Thymus (tissue), 14 donors: ENCODE measurements at places on chromosomes 6 and 20.

DNA sequence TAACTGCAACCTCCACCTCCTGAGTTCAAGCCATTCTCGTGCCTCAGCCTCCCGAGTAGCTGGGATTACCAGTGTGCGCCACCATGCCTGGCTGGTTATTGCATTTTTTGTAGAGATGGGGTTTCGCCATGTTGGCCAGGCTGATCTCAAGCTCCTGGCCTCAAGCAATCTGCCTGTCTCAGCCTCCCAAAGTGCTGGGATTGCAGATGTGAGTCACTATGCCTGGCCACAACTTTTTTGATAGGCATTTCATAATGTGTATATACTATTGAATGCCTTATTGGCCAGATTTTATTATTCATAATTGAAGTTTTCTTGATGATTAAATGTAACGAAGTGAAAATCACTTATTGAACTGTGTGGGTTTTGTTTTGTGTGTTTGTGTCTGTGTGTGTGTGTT is 27.9 kb downstream of the FIG4 start:
- DNase-seq = no peak

DNA sequence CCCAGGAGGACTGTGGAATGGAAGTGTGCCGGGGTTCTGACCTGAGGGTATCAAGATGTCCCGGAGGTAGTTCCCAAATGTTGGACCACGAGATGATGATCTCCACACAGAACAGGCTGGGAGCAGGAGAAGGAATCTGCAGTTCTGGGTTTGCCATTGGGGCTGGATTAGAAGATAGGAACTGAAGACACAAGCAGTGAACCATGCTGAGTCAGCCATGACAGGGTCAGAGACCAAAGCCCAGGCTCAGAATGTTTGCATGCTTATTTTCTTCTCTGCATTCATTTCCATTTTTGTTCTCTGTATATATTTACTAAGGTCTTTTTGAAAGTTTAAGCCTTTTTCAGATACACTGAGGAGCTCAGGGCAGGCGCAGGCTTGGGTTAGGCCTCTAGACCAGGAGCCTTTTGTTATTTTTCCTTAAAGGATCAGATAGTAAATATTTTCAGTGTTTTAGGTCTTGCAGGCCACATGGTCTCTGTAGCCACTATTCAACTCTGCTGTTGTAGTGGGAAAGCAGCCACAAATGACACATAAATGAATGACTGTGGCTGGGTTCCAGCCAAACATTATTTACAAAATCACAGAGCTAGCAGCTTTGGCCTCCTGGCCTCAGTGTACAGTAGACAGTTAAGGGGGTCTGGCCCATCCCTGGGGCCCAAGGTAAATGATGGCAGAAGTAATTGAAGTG is 28.5 kb downstream of the SLC35D3 start:
- DNase-seq = no peak

GRCh38 chr6:130431346-130431852 is 65.6 kb downstream of the TMEM200A start:
- no peak for DNase-seq

DNA sequence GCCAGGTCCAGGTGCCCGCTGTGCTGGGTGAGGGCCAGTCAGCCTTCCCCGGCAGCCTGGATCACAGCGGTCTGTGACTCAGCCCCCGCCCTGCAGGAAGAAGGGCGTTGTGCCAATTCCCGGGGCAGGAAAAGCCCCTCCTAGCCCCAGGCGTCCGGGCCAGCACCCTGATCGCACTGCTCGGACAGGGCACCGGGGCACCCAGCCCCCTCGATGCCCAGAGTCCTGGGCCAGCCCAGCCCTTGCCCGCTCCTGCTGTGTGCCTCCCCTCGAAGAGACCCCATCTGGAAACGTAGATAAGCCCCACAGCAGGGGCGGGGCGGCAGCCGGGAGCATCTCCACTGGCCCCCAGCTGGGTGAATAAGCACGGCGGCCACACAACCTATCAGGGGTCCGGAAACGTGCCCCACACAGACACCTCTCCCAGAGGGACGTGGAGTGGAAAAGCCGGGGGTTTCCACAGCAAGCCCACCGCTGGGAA is 9.9 kb downstream of the LAMA5 start:
- DNase-seq = no peak

- DNase-seq = peak; percentile 88
These were observed 26.1 kb downstream of the TTLL2 start for GRCh38 chr6:167350731-167351655.

DNA sequence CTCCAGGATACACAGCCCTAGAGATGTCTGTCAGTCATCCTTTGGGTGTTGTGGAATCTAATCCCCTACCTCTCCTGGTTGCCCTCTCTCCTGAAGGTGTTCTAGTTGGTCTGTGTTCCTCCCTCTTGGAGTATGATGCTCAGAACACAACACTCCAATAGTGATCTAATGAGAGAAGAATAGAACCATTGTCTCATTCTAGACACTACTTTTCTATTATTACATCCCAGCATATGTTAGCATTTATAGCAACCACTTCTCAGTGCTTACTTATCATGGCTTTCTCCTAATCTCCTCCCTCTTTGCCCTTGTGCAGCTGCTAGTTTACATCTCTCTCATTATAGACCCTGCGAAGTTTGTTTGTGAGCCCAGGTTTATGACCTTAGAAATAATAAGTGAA is 109.0 kb downstream of the UNC5CL start:
- DNase-seq = no peak

DNA sequence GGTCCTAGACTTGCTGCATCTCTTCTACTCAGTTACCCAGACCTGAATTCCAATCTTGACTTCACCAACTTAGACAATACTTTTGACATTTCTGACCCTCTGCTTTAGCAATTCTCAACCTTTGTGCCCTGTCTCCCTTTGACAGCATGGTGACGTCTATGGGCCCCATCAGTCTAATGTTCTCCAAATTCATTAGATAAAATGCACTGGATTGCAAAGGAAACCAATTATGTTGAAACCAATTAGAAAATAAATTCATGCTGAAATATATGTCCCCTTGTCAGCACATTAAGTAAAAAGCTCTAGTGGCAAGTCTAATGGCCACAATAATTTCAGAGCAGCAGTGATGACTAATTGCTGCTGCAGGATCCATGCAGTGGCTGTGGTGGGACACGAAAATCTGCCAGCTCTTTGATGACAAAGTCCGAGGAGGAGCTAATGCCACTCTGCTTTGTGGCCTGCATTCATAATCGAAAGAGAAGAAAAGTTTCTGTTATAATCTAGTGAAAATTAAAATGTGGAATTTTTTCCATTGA is 64.0 kb downstream of the BFSP1 start:
- no peak for DNase-seq

DNA sequence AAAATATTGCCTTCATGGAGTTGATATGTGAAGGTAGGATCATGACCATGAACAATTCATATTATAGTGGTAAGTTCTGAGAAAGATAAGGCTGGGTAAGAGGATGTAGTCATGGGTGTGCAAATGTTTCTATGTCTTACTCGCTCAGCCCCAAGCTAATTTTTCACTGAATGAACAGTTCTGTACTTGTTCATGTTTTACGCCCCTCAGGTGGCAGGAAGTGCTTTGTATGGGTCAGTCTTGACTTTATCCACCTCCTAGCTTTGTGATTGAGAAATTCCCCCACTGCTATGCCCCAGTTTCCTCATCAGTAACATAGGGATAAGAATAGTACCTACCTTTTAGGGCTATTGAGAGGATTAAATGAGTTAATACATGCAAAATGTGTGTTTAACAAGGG is 148.2 kb upstream of the KCNG1 start:
- no peak for DNase-seq

GRCh38 chr6:11197175-11197536 is 35.3 kb downstream of the NEDD9 start:
- DNase-seq = no peak

DNA sequence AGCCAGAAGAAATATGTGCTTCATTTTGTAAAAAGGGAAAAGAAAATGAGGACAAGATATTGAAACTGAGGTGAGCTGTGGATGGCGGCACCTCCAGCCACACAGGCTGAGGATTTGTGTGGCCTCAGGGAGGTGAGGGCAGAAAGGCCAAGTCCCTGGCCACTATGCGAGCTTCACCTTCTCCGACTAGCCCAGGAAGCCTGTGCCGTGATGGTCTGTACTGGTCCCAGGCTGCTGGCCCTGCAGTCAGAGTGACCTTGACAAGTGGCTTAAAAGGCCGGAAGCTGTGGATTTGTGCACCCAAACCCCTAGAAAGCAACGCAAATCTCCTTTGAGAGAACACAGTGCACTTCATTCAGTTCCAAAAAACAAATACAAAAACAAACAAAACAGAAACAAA is 48.1 kb downstream of the WDR27 start:
- no peak for DNase-seq

DNA sequence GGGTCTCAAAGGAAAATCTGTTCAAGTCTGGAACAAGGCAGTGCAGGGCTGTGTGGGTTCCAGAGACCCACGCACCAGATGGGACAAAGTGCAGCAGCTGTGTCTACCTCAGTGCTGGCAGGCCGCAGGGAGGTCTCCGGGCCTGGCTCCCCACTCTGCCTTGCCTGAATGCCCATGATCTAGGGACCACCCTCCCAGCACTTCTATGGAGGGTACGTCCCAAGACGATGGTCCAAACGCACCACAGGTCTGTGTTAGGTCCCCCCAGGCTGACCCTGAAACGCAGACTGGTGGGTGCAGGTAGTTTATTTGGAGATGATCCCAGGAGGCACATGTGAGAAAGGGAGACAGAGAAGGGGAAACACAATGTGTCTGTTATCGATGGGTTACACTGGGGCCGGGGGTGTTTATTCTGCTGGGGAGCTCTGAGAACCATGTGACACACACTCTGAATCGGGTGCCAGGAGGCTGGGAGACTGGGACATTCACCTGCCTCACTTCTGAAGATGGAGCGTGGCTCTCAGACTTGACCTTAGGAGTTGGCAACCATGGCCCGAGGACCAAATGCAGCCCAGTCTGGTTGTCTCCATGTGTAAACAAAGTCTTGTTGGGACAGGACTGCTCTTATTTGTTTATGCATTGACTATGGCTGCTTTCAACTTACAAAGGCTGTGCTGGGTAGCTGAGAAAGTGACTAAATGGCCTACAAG is 21.7 kb downstream of the CST9L start:
- DNase-seq = no peak

DNA sequence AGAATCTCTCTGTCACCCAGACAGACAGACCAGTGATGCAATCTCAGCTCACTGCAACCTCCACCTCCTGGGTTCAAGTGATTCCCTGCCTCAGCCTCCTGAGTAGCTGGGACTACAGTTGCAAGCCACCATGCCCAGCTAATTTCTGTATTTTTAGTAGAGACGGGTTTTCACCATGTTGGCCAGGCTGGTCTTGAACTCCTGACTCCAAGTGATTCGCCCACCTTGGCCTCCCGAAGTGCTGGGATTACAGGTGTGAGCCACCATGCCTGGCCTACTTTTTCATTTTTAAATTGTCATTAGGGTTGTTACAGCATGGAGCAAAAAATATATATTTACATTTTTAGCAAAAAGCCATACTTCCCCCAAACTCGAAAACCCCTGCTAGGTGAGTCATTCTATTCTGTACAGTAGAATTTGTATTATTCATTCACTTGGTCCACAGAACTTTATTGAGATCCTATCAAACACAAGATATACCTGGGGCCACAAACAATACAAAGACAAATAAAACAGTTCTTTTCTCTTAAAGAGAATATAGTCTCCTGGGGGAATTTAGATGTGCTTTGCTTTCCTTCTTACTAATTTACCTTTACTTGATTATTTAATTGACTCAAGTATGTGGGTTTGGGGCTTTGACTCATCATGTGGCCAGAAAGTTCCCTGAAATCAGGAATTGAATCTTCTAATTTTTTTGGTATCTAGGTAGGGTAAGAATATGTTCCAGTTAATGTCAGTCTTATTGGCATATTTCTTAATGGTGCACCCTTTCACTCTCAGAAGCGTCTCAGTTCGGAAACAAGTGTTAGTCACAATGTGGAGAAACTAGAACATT is 16.6 kb upstream of the CCND3 start:
- no peak for DNase-seq

DNA sequence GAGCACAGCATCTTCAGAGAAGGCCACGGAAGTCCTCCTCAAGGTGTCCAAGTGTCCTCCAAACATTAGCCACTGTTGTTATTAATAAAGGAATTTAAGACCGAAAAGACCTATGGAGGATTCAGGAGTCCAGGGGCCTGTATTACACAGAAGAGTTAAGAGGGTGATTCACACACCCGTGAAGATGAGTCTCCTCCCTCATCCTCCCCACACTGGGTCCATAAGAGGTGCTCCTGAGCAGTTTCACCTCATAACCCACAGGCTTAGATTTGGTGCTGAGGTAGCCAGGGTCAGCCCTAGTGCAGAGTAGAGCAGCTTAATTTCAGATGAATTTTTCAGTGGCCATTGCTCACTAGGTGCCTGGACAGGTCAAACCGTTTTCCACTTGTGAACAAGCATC is 65.3 kb downstream of the PRR18 start:
- no peak for DNase-seq

- no peak for DNase-seq
These were observed 143.0 kb upstream of the STXBP5 start for GRCh38 chr6:147061252-147061651.

GRCh38 chr6:44494011-44494501 is 106.5 kb downstream of the CDC5L start:
- no peak for DNase-seq

DNA sequence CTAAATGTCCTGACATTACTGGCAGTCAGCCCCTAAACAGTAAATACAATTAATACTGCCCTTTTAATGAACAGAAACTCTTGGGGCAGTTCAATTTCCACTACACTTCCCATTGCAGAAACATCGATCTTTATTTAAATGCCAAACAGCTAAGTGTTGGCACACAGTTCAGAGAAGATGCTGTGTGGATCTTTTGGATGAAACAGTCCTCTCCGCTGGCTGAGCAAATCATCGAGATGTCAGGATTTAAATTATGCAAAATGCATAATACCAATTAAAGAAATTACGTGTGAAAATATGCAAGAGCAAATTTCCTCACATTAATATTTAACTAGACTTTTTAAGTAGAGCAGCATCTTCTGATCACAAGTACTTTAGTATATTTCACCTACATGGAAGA is 132.6 kb downstream of the KIF16B start:
- no peak for DNase-seq

DNA sequence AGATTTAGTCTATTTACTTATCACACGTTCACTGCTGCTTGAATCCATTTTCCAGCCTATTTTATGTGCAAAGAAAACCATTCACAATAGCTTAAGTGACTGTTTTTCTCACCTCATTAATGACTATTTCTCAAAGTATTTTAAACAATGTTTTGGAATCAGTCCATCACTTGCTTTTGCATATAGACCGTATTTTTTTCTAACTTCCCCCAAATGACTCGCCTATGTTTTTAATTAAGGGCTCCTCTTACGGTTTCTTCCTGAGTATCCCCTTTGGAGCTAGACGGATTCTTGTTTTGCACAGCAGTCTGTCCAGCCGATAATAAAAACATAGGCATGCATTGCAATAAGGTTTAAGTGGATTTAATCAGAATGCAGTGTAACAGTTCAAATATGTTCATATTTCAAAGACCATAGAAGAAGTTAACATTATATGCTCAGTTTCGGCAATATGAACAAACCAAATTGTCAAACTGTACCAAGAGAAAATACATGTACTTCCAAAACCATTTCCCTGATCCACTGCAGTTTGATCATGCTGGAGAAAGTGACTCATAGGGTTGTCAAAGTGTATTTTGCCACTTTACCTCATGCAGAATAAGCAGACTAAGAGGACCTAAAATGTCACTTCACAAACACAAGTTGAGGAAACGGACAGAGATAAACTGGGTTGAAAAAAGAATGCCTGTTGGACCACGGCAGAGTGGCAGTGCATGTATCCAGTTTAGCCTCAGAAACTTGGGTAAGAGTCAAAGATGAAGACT is 66.4 kb downstream of the HMGN3 start:
- DNase-seq = no peak
